NCI-H1105 (cell line): ENCODE measurements at places on chromosomes 6 and 20.

GRCh38 chr6:71347119-71347518, 58.5 kb downstream of the OGFRL1 start:
- DNase-seq, result no peak

DNA sequence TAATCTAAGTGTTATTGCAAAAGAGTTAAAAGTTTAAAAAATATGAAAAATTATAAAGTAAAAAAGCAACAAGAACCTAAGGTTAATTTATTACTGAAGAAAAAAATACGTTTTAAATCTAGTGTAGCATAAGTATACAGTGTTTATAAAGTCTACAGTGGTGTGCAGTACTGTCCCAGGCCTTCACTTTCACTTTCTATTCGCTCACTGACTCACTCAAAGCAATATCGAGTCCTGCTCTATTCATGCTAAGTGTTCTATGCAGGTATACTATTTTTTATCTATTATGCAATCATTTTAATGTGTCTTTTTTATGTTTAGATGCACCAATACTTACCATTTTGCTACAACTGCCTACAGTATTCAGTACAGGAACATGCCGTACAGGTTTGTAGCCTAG, 113.0 kb downstream of the MANEA start:
- no peak for DNase-seq

DNA sequence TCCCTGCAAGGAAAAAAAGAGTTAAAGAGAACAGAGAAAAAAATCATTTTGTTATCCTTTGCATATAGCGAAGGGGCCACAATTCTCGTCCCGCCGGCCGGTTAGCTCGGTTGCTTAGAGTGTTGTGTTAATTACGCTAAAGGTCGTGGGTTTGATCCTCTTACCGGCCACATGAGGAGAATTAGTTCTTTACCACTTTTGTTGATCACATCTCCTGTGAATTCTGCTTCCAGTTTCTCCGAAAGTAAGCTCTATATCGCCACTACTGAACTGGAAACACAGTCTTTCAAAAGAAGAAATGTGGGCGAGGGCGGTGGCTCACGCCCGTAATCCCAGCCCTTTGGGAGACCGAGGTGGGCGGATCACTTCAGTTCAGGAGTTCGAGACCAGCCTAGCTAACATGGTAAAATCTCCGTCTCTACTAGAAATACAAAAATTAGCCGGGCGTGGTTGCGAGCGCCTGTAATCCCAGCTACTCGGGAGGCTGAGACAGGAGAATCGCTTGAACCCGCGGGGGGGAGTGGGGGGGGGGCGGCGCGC, 13.4 kb downstream of the PRSS16 start:
- no peak for DNase-seq

DNA sequence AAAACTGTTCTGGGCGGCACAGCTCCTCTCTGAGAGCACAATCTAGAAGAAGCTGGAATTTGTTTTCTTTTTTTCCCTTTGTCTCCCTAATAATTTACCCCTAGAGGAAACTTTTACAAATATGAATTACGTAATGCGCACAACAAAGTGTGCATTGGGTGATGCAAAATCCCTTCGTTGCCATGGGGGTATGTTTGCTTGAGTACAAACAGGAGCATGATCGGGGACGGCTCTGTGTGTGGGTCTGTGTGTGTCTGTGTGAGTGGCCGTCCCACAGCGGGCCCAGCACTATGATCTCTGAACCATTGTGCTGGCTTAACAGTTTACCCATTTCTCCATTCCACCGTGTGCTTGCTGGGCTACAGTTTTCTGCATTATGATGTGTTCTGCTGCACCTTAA, 278.2 kb downstream of the CDC5L start:
- DNase-seq, result no peak

- DNase-seq, result no peak
Observed at GRCh38 chr6:104954190-104954797, 2.6 kb upstream of the LIN28B start.
